ENCODE measurements at places on chromosomes 2 and 18. TPM values are rescaled to one million over a fixed set of nuclear protein-coding genes. Genes with fewer than 3 reads are reported as not detected.

- DNase-seq, result no peak
- H3K4me3 ChIP-seq, result no peak overlapping the region
- H3K36me3 ChIP-seq, result no peaks in the 10 kb centered on the region
- H3K27me3 ChIP-seq, result no peaks in the 10 kb centered on the region
These were observed 54.8 kb upstream of the PROKR1 start for GRCh38 chr2:68588589-68588988.

GRCh38 chr2:143397884-143398614 lies 268.8 kb downstream of the ARHGAP15 start:
- no peaks in the 10 kb centered on the region for H3K27me3 ChIP-seq
- H3K4me3 ChIP-seq, result no peak overlapping the region
- H3K36me3 ChIP-seq, result no peaks in the 10 kb centered on the region
- H3K4me1 ChIP-seq, result no peaks in the 10 kb centered on the region
- no peak for DNase-seq

Gene STRADB
- polyA plus RNA-seq, result 65.5 TPM

Gene LOXHD1
- 0.49 TPM for polyA plus RNA-seq

GRCh38 chr2:6866275-6866671 lies 566 bp upstream of the CMPK2 start:
- H3K27ac ChIP-seq, result peak overlapping the region; percentile 68
- H3K4me3 ChIP-seq, result peak overlapping the region; percentile 55
- H3K27me3 ChIP-seq, result no peaks in the 10 kb centered on the region
- H3K4me1 ChIP-seq, result peaks cover 15% of the 10 kb centered on the region
- H3K36me3 ChIP-seq, result peaks cover 13% of the 10 kb centered on the region

DNA sequence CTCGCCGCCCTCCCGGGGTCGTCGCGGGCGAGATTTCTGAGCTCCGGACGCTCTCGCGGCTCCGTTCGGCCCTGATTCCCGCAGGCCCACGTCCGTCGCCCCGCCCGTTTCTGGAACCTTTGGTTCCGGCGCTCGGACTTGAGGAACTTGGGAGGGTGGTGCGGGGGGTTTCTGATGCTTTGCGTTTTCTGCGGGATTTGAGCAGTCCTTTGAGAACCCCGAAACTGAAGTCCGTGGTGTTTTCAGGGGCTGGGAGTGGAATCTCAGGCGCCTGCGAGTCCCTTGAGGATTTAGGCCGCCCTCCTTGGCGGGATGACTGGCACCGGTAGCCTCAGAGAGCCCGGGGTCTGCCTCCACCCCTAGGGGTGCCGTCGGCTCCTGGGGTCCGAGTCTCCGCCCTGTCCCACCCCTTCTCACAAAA lies 336 bp downstream of the THNSL2 start:
- H3K36me3 ChIP-seq, result no peaks in the 10 kb centered on the region
- no peaks in the 10 kb centered on the region for H3K27me3 ChIP-seq
- H3K4me3 ChIP-seq, result peak overlapping the region; percentile 61
- H3K4me1 ChIP-seq, result no peaks in the 10 kb centered on the region
- no peak overlapping the region for H3K27ac ChIP-seq

- peaks cover 40% of the 10 kb centered on the region for H3K27me3 ChIP-seq
- no peak overlapping the region for H3K27ac ChIP-seq
- DNase-seq, result no peak
- H3K4me3 ChIP-seq, result no peak overlapping the region
- no peaks in the 10 kb centered on the region for H3K4me1 ChIP-seq
These were observed 77.4 kb downstream of the INHBB start for GRCh38 chr2:120423167-120423943.

Gene GCG
- 83.8 TPM for polyA plus RNA-seq

DNA sequence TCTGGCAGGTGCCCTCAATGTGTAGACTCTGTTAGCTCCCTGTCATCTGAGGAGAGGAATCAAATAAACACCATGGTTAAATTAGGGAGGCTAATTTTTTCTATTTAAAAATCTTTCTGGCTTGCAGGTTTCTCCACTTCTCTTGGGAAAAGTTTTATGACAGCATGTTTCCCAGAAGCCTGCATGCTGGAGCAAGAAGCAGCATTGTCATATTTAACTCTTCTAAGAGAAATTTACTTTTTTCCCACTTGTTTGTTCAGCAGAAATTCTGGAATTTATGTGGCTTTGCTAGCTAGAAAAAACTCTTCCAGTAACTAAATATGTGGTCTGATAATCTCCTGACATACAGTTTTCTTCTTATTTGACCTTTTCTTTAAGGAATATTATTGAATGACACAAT lies 230.5 kb downstream of the PARD3B start:
- H3K27me3 ChIP-seq, result no peaks in the 10 kb centered on the region
- no peaks in the 10 kb centered on the region for H3K4me1 ChIP-seq
- H3K27ac ChIP-seq, result no peak overlapping the region
- DNase-seq, result no peak
- H3K36me3 ChIP-seq, result no peaks in the 10 kb centered on the region

Gene WDR33
- 41.5 TPM for polyA plus RNA-seq

DNA sequence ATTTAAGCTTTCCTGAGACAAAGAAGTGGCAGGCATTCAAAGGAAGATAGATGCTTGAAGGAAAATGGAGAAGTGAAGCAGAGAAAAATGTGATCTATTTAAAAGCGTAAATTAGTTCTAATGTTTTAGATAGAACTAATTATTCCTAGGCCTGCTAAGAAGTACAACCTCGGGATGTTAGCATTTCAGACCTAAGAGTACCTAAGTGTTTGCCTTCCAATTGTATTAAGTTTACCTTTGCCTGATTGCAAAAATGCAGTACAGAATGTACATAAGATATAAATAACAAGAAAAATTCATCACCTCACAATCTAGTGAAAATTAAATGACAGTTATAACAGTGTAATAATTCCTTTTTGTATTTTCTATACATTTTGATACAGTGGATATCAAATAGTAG lies 71.1 kb upstream of the HNMT start:
- H3K4me1 ChIP-seq, result no peaks in the 10 kb centered on the region
- H3K4me3 ChIP-seq, result no peak overlapping the region
- H3K27ac ChIP-seq, result no peak overlapping the region
- no peaks in the 10 kb centered on the region for H3K36me3 ChIP-seq

GRCh38 chr2:174699993-174700766 lies 64.1 kb downstream of the CHRNA1 start:
- no peak overlapping the region for H3K4me3 ChIP-seq
- H3K27me3 ChIP-seq, result peaks cover 4% of the 10 kb centered on the region
- no peak overlapping the region for H3K27ac ChIP-seq
- no peaks in the 10 kb centered on the region for H3K36me3 ChIP-seq

Gene CXCR1
- 0.01 TPM for polyA plus RNA-seq

DNA sequence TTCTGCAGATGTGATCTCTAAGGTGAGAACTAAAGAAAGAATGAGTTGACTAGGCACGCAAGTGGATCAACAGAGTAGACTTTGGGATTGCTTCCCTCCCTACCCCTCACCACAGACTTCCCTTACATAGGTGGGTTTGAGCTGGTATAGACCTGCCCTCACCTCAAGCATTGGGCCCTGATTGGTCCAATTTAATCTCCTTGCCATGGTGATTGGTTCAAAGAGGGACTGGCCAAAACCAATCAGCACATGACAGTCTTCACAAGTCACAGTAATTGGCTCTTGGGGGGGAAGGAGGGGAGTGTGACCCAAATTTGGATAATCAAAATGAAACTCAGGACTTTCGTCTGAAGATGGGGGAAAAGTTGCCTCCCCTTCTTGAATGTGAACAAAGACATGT lies 36.6 kb upstream of the LNPK start:
- no peak overlapping the region for H3K27ac ChIP-seq
- H3K27me3 ChIP-seq, result peaks cover 6% of the 10 kb centered on the region
- no peaks in the 10 kb centered on the region for H3K36me3 ChIP-seq
- no peak for DNase-seq
- no peak overlapping the region for H3K4me3 ChIP-seq
- no peaks in the 10 kb centered on the region for H3K4me1 ChIP-seq

Gene CHRND
- polyA plus RNA-seq, result 0.27 TPM

Data from large intestine (tissue), 12 donors.